ENCODE measurements at places on chromosomes 3 and 15.

DNA sequence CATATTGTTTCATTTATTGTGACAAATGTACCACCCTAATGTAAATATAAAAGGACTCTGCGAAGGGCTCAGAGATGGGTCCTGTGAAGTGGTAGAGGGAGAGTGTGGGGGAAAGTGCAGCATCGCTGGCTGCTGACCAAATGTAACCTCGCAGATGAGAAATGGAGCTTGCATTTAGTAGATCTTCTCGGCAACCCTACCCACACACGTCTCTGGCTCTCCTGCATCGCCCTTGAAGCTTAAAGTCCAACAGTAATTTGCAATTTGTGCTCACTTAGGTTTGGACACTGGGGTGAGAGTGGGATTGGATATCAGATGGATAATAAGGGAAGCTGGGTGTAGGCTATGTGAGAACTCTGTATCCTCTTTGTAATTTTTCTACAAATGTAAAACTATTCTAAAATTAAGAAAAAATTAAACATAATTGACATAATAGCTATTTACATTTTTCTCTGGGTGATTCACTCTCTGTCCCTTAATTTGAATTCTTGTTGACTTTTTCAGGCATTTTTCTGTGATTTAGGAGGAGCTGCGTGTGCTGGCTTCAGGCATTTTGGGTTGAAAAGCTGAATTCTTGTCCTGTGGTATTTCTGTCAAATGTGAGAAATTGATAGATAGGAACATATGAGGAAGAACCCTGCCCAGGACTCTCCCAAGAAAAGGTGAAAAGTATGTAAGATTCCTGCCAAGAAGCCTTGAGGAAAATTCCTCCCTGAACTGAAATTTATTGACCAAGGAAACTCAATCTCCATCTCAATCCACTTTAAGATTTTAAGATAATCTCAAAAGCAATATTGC lies 524.7 kb upstream of the MCTP2 start:
- DNase-seq, result no peak

- DNase-seq, result no peak
Observed at GRCh38 chr3:12455740-12456139, 28.5 kb upstream of the TSEN2 start.

DNA sequence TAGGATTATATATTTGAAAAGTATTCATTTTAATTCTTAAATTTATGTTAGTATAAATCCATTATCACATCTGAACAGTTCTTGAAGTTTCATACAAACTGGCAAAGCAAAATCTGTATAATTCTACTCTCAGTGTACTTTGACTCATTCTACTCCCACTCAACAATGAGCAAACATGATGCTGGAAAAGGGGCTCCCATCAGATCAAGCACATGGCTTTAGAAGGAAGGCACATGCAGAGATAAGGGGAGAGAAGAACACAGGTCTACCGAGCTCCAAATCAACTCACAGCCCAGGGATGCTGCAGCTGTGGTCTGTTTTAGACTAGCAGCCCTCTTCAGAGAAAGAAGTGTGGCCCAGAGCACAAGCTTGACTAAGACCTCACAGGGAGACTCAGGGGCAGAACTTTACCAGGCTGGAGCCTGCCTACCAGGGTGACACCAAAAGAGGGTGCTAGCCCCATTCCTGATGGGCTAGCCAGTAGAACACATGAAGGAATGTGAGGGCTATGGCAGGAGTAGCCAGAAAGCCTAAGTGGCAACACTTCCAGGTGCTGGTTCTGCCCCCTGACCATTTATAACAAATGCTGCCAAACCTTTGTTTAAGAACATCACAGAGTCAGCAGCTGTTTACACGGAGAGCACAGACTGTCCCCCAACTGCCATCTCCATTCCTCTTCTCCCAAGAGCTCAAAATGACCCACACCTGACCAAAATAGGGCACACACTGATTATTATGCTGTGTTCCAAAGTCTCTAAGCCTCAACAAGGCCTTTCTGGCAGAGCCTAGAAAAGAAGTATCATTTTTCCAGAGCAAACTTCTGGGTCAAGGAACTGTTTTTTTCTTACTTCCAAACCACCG lies 19.5 kb downstream of the SEC22C start:
- DNase-seq, result no peak

DNA sequence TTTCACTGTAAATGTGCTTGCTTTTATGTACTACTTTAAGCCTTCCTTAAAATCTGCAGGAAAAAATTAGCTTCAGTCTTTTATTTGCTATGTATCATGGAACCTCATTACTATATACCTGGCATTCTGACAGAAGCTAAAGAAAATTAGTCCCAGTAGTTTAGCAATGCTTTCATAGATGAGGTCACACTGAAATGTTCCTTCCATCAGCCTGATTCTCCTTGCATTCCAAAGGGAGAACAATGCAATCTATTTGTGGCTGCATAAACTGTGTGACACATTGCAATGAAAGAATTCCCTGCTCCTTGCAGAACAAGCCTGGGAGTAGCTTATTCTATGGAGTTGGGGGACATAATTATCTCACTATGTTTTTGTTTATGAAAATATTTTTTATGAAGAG lies 691.5 kb upstream of the ARPP21 start:
- no peak for DNase-seq

DNA sequence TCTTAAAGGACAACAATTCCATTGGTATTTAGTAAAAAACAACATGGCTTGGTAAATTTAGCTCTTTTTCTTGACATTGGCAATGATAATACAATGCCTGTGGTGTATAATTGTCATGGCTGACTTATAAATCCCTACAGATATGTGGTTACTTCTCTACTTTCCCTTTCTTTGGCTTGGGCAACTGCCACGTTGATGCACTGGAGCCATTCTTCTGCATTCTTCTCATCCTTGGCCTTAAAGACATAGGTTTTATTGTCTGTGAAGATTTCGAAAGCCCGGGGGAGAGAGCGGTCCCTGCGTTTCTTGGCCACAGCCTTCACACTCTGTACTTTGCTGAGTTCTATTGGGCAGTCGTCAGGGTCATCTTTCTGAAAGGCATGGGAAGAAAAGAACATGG lies 101.1 kb upstream of the CCNL1 start:
- DNase-seq, result no peak

- DNase-seq, result no peak
Observed at GRCh38 chr3:188090620-188091309, 63.2 kb upstream of the LPP start.

DNA sequence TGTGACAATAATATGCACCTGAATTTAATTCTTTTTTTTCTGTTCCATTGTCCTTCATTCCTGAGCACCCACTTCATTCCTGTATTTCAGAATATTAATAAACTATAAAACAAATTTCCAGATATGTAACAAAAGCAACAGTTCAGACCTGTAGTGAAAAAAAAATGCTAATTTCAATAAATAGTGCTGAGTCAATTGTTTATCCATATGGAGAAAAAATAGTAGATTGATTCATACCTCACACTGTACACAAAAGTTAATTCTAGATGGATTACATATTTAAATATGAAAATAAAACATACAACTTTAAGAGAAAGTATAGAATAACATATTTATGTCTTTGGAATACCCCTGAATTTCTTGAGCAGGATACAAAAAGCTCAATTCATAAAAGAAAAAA lies 43.9 kb upstream of the KCNH8 start:
- no peak for DNase-seq

Data from AML-193 (cell line).